ENCODE measurements at places on chromosomes 1 and 21. TPM values are rescaled to one million over a fixed set of nuclear protein-coding genes. Genes with fewer than 3 reads are reported as not detected.

MNDA gene
- under 0.01 TPM for total RNA-seq

VWA5B1 gene
- not detected for total RNA-seq

KPRP gene
- total RNA-seq = not detected

AMY1A gene
- total RNA-seq = not detected

DNA sequence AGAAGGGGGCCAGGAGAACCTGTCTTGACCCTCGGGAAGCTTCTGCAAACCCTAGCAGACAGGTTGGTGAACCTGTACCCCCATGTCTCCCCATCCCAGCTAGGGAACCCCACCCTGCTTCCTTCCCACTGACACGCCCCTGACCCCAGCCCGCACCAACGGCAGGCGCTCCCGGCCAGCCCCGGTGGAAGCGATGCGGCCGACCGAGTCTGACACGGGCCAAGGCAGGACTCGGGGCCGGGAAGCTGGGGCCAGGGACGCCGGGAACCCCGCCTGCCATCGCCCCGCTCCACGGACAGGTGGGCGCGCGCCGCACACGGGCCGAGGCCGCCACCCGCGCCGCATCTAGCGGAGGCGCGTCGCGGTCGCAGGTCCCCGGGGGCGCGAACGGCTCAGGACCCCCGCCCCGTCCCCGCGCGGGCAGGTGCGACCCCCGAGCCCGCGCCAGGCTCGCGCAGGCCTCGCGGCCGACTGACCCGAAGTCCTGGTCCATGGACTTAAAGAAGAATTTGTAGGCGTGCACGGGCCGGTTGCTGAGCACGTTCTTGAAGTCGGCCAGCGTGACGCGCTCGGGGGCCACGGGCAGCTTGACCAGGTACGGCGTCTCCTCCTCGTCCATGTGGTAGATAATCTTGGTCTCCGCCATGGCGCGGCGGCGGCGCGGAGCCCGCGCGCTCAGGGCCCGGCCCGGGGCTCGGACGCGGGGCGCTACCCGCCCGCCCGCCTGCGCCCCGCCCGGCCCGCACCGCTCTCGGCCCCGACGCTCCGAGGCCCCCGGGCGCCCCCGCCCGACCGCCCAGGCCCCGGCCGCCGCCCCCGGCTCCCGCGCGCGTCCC, 580 bp downstream of the DVL1 start:
- peak overlapping the region; percentile 64 for H3K27ac ChIP-seq
- no peaks in the 10 kb centered on the region for H3K27me3 ChIP-seq
- peaks cover 35% of the 10 kb centered on the region for H3K4me1 ChIP-seq
- peak overlapping the region; percentile 82 for H3K4me3 ChIP-seq

DNA sequence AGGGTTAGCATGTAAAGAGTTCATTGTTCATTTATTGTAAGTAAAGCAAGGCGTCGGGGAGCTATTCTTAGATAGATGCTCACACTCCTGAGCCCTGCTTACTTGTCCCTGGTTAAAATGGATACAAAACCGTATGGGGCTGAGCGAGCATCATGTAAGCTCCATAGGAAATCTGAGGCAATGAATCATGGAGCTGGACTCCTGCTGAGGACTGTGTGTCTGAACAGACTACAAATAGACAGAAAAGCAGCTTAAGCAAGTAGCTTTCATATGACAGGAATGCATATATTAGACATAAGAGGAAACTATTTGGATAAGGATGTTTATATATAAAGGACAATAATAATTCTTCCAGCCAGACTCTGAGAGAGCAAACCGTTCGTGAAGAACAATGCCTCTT, 604.9 kb upstream of the PTBP2 start:
- no peaks in the 10 kb centered on the region for H3K4me1 ChIP-seq
- DNase-seq = no peak
- H3K27ac ChIP-seq = no peak overlapping the region
- no peaks in the 10 kb centered on the region for H3K27me3 ChIP-seq

DNA sequence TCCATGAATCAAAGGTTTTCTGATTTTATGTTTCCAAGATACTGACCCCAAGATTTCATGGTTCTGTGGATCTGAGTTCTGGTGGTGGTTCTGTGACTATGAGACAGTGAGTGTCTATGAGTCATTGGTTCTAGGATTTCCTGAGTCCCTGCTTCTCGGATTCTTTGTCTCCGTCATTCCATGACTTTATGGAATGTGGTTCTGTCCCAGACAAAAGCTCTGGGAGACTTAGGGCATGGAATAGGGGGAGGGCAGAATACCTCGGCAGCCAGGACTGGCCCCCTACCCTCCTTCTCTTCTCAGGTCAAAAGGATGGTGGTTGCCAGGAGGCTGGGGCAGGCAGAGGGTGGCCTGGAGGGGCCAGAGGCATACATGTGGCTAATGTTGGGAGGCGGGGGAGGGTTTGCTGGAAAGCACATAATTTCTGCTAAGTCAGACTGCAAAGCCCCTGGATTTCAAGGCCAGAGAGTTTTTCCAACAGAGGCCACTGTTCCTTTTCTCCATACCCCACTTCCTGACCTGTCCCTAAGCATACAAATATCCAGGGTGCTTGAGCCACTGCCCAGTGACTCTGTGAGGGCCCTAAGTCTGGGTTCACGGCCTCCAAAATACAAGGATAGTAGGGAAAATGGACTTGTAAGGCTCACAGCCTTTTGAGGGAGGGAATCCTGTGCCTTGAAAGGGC, 17.2 kb downstream of the CDCP2 start:
- no peak overlapping the region for H3K27ac ChIP-seq
- H3K4me3 ChIP-seq = no peak overlapping the region
- peak; percentile 71 for DNase-seq

- no peak overlapping the region for H3K4me3 ChIP-seq
- DNase-seq = peak; percentile 86
- peak overlapping the region; percentile 61 for H3K27ac ChIP-seq
- H3K27me3 ChIP-seq = no peaks in the 10 kb centered on the region
- peaks cover 16% of the 10 kb centered on the region for H3K4me1 ChIP-seq
- no peaks in the 10 kb centered on the region for H3K36me3 ChIP-seq
Measured at GRCh38 chr1:89974696-89975470, 20.0 kb upstream of the ZNF326 start.

DNA sequence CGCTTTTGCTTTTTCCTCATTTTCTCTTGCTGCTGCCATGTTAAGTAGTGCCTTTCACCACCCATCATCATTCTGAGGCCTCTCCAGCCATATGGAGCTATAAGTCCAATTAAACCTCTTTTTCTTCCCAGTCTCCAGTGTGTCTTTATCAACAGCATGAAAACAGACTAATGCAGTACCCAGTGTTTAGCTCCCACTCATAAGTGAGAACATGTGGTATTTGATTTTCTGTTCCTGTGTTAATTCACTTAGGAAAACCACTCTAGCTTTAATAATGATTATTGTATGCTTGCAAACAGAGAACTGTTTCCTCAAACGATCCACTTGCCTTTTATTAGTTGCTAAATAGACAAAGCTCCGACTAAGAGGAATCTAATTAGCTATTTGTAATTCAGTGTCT, 43.3 kb downstream of the IL23R start:
- no peak overlapping the region for H3K27ac ChIP-seq
- no peaks in the 10 kb centered on the region for H3K4me1 ChIP-seq
- H3K36me3 ChIP-seq = no peaks in the 10 kb centered on the region

GRCh38 chr1:14215151-14215550, 383.3 kb upstream of the KAZN start:
- no peaks in the 10 kb centered on the region for H3K27me3 ChIP-seq
- H3K4me1 ChIP-seq = no peaks in the 10 kb centered on the region
- no peaks in the 10 kb centered on the region for H3K36me3 ChIP-seq
- H3K27ac ChIP-seq = no peak overlapping the region

GRCh38 chr1:9207086-9207485, 27.5 kb upstream of the H6PD start:
- no peaks in the 10 kb centered on the region for H3K27me3 ChIP-seq
- DNase-seq = peak; percentile 89
- peak overlapping the region; percentile 92 for H3K27ac ChIP-seq
- H3K4me3 ChIP-seq = no peak overlapping the region
- H3K36me3 ChIP-seq = no peaks in the 10 kb centered on the region

DNA sequence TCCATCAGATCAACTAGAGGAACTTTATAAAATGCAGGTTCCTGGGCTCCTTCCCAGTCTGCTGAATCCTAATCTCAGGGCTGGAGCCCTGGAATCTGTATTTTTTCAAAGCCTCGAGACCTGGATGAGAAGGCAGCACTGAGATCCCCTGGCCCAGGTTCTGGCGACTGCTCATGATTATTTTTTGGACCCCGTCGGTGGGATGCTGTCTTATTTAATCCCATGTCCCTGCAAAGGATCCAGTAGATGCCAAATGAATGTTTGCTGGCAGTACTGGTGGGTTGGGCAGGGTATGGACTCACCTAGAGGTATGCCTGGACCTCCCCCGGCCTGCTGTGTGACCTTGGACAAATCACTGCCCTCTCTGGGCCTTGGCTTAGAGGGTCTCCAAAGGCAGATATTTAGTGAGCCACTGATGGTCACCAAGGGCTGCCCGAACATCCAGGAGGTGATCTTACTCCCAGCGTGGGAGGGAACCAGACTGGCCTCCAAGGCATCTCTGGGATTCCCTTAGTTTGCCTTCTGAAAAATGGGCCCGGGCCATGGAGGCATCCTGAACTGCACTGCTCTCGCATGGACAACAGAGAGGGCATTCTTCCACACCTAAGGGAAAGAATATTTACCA, 91.6 kb upstream of the RUNX3 start:
- no peaks in the 10 kb centered on the region for H3K36me3 ChIP-seq
- H3K4me3 ChIP-seq = no peak overlapping the region
- no peak overlapping the region for H3K27ac ChIP-seq
- no peak for DNase-seq
- H3K4me1 ChIP-seq = peaks cover 6% of the 10 kb centered on the region

GRCh38 chr1:175895966-175896365, 152.6 kb upstream of the TNR start:
- H3K4me1 ChIP-seq = no peaks in the 10 kb centered on the region
- no peaks in the 10 kb centered on the region for H3K27me3 ChIP-seq
- DNase-seq = no peak
- H3K27ac ChIP-seq = no peak overlapping the region

GRCh38 chr1:51203874-51204245, 32.2 kb upstream of the RNF11 start:
- H3K4me3 ChIP-seq = no peak overlapping the region
- H3K4me1 ChIP-seq = no peaks in the 10 kb centered on the region
- H3K27ac ChIP-seq = no peak overlapping the region
- no peak for DNase-seq
- H3K36me3 ChIP-seq = no peaks in the 10 kb centered on the region
- no peaks in the 10 kb centered on the region for H3K27me3 ChIP-seq

All from osteoblast (primary cell).